ENCODE measurements at places on chromosomes 5 and 9. TPM values are rescaled to one million over a fixed set of nuclear protein-coding genes. Genes with fewer than 3 reads are reported as not detected.

GRM6 gene
- 2.1 TPM for polyA plus RNA-seq

DNA sequence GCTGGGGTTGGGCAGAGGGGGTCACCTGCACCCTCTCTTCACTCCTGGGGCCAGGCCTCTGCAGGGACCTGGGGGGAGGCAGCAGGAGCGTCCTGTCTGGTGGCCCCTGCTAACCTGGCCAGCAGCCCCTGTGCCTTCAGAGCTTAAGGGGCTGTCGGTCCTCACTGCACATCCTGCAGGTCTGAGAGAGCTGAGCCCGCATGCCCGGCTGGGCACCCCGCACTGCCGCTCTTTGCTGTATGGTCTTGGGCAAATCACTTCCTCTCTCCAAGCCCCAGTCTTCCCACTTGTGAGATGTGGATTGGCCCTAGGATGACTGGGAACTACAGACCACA, 7.9 kb downstream of the FLT4 start:
- no peak for DNase-seq

DNA sequence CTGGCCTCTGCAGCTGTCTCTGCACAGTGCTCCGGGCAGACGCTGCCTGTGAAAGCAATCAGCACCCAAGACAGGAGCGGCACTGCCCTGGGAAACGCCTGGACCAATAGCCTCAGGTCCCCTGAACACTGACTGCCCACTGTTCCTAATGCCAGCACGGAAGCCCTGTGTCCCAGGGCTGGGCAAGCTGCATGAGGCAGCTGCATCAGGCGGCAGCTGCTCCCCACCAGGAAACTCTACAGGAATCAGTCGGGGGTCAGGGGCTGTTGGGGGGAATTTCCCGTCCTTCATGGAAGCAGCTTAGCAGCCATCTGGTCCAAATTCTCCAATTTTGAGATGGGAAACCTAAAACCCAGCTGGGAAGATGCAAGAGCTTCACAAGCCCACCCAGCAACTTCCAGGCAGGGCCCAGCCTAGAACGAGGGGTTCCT, 118.6 kb downstream of the VAV2 start:
- DNase-seq = no peak

- DNase-seq = no peak
These were observed 23.9 kb upstream of the MYOT start for GRCh38 chr5:137843676-137844299.

PCDHGA8 gene
- polyA plus RNA-seq = 0.85 TPM

PCDHB13 gene
- polyA plus RNA-seq = 7.5 TPM

GCNT4 gene
- polyA plus RNA-seq = 16.1 TPM

GRCh38 chr9:134716067-134716466, 74.5 kb downstream of the COL5A1 start:
- DNase-seq = no peak

ANKDD1B gene
- 10.2 TPM for polyA plus RNA-seq

DRD1 gene
- polyA plus RNA-seq = 0.01 TPM

CCDC187 gene
- 3.6 TPM for polyA plus RNA-seq

DNA sequence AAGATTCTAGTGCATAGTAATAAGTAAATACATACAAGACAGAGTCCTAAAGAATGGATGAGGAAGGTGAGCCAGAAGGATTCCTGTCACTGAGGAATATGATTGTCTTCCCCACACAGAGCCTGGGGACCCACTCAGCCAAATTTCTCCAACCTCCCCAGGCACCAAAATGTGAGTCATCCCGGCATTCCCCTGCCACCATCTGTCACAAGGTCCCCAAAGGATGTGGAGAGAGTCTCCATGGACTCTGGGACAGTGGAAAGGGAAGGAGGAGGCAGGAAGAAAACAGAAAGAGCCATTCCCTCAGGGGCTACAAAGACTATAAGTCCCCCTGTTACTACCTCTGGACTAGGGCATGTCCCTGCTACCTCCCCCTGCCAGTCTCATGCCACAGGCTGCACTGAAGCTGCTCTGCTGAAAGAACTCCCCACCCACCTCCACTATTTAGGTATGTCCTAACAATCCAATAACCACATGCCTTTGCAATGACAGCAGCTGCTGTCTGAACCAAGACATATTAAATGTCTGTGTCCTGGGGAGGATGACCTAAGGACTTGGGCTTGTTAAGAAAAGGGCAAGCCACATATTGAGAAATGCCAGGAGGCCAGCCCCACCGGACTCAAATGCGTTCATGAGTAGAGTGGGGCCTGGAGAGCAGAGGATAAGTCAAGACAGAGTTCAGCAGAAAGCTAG, 10.7 kb upstream of the OR5C1 start:
- no peak for DNase-seq

GRCh38 chr9:104367507-104367906, 136.6 kb upstream of the OR13F1 start:
- DNase-seq = no peak
